ENCODE measurements at places on chromosomes 2 and 18.
A peak's percentile ranks its signal among the peaks of the same experiment; 100 is the strongest.

DNA sequence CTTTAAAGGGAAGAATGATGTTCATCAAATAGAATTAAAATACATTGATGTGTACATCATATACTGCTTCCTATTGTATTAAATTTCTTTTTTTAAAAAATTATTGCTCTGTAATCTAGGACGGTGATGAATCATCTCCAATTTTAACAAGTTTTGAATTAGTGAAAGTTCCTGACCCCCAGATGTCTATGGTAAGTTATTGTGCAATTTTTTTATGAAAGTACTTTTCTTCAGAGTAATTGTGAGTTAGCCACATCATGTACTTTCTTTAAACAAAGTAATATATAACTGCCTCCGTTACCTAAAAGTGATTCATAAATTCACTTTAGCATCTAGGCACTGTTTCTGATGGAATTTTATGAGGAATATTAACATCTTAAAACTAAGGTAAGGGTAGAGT is 38.1 kb downstream of the PIK3C3 start:
- DNase-seq, result no peak

GRCh38 chr2:236677368-236677767 is 107.7 kb downstream of the ACKR3 start:
- DNase-seq, result no peak

DNA sequence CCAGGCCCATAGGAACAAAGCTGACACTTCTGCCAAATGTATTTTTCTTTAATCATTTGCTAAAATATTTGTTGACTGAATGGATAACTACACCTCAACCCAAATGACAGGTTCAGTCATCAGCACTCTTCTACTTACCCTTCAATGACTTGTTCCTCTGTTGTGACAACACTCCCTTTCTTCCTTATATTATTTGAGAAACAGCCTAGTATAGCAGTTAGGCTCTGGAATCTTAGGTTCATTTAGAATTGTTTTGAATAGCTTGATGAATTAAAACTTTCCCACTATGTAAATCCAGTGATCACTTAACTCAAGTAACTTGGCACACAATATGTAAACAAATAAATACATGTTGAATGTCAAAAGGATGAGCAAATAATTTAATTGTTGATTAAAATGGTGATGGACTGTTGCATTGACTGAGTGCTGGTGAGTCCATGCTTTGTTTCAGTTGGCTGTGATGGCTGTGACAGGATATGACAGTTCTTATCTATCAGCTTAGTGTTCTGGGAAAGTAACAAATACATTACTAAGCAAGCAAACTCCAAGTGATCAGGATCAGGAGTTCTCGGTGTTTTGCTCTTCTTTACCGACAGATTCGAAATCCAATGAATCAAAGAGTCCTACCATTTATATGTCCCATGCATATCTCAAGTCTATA is 2.8 kb upstream of the MOGAT1 start:
- DNase-seq, result no peak

DNA sequence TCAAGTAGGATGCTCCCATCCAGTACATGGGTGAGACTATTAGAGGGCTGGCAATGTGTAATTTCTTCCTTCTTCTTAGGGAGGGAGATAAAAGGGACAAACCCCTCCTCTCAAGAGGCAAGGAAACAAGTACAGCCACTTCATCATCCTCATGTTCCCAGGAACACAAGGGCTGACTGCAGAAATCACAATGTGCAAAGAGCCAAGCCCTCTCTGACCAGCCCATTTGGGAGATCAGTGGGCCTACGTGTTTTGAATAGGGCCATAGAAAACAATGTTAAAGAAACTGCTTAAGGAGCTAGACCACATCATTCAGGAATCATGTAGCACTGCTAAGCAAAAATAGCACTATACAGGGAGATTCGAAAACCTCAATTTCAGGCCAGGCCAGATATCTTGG is 97.4 kb downstream of the ACTR2 start:
- no peak for DNase-seq

DNA sequence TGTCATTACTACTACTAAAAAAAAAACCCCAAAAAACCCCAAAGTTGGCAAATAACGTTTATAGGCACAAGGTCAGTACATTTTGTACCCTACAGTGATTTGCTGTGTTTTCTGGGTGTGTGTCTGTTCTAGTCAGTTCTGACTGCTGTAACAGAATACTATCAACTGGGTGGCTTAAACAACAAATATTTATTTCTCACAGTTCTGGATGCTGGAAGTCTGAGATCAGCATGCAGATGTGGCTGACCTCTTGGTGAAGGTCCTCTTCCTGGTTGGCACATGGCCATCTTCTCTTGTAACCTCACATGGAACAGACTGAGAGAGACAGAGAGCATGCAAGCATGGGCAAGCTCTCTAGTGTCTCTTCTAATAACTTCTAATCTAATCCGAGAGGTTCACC is 103.1 kb downstream of the CERS6 start:
- no peak for DNase-seq

GRCh38 chr2:17558053-17558452 is 17.6 kb downstream of the VSNL1 start:
- no peak for DNase-seq

- DNase-seq, result no peak
These were observed 58.2 kb downstream of the KCNG3 start for GRCh38 chr2:42435628-42436027.

GRCh38 chr18:60684843-60685513 is 312.4 kb upstream of the MC4R start:
- peak; percentile 43 for DNase-seq

DNA sequence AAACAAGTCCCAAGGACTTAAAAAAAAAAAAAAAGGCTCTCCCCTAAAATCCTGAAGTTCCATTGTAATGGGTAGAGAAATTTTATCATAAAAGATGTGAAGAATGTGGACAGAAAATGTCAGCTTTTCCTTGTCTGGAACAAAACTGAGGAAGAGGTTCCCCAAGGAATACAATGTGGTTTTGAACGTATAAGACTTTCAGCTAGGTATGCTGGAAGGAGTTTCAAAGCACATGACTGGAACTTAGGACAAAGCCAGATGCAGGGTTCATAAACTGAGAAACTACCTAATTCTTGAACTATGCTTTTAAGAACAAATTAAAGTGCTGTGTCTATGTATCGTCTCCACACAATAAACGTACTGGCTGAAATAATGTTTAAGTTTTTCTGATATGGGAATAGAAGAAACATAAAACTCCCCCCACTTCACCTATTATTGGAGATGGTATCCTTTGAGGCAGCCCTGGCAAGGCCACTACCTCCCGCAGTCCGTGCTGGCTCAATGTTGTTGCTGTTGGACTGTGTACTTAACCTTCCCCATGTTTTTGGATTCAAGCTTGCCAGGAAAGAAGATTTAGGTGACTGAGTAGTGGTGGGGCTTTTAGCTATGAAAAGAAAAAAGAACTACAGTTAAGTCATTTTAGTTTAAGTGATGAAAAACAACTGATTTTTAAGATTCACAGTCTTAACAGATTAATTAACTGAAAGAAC is 84.2 kb upstream of the DNER start:
- no peak for DNase-seq

GRCh38 chr2:102279391-102279735 is 32.0 kb upstream of the IL1RL1 start:
- DNase-seq, result no peak

DNA sequence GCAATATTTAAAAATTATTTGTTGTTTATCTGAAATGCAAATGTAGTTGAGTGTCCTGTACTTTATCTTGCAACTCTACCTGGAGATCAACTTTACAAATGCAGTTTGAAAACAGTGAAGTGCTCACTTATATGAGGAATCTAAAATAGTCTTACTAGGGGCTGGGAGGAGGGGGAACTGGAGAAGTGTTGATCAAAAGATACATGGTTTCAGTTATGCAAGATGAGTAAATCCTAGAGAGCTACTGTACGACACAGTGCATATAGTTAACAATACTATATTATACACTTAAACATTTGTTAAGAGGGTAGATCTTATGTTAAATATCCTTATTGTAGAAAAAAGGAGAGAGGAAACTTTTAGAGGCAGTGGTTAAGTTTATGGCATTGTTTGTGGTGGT is 241.9 kb downstream of the BCL11A start:
- DNase-seq, result no peak

DNA sequence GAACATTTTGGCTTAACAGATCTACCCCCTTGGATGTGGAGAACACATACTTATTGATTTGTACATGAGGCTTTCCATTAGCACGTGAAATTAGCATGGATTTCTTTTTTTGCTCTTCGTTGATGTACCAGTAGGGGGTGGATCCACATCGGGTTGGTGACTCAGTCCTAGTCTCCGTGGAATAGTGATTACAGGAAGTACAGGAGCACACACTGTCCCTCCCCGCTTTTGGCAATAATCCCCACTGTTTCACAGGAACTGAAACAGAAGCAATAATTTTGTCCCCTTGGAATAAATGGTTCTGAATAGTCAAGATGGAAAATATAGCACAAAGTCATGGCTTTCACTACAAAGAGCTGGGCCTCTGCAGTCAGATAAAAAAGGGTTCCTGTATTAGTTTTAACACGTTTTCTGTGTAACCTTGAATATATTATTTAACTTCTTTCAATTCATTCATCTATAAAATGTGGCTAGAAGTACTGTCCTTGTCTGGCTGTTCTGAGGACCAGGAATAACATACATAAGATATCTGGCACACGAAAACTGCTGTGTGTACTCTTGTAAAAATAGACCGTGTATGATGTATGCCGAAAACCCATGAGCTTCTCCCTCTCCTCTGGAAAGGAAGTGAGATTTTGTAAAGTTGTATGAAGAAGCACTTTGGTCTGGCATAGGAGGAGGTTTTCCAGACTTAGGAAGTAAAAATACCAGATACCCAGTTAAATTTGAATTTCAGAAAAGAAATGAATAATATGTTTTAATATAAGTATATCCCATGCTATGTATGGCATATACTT is 229.2 kb downstream of the GALR1 start:
- DNase-seq, result peak; percentile 32

GRCh38 chr2:10329580-10329879 is 26.8 kb downstream of the HPCAL1 start:
- no peak for DNase-seq

GRCh38 chr2:69386360-69386759 is 667 bp downstream of the GFPT1 start:
- DNase-seq, result no peak

DNA sequence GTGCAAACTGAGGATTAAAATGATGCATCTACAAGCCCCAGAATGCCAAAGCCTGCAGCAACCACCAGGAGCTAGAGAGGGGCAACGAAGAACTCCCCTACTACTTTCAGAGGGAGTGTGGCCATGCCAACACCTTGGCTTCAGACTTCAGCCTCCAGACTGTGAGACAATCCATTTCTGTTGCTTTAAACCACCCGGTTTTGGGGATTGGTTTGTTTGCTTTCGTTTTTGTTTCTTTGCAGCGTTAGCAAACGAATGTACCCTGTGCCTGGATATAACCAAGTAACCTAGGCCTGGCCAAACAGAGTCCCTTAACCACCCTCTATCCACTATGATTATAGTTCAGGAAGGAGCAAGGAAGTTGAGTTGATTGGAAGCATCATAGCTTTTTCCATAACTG is 171.2 kb upstream of the NCK2 start:
- no peak for DNase-seq

DNA sequence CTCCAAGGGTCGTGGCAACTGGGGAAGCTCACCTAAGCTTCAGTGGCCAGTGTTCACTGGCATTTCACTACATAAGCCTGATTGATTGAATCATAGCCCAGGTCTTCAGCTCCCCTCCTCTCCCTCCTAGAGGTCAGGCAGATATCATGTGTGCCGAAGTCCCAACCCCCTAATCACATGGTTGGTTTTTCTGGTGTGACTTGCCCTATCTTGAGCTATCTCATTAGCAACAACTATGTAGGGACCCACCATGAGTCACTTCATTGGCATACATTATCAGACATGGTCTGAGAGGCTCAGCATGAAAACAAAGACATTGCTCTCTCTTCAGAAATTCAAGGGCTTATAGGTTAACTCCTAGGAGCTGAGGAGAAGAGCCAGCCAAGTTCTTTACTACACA is 76.8 kb downstream of the LYPD1 start:
- peak; percentile 98 for DNase-seq

GRCh38 chr2:165198181-165198580 is 5.7 kb downstream of the SCN3A start:
- DNase-seq, result no peak

DNA sequence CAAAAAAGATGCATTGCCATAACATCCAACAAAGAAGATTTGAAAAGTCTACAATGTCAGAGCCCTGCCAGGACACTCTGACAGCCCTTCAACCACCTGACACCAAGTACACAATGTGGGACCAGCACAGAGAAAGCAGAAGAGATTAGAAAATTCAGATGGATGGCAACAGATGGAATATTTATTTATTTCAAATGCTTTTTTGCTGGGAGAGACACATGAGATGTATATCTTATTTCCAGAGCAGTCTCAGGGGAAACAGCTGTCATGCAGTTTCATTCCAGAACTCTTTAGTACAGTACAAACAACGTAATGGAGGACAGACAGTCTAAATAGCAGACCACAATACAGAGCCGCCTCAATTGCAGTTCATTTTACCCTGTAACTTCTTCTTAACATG is 110.1 kb downstream of the MAIP1 start:
- no peak for DNase-seq

DNA sequence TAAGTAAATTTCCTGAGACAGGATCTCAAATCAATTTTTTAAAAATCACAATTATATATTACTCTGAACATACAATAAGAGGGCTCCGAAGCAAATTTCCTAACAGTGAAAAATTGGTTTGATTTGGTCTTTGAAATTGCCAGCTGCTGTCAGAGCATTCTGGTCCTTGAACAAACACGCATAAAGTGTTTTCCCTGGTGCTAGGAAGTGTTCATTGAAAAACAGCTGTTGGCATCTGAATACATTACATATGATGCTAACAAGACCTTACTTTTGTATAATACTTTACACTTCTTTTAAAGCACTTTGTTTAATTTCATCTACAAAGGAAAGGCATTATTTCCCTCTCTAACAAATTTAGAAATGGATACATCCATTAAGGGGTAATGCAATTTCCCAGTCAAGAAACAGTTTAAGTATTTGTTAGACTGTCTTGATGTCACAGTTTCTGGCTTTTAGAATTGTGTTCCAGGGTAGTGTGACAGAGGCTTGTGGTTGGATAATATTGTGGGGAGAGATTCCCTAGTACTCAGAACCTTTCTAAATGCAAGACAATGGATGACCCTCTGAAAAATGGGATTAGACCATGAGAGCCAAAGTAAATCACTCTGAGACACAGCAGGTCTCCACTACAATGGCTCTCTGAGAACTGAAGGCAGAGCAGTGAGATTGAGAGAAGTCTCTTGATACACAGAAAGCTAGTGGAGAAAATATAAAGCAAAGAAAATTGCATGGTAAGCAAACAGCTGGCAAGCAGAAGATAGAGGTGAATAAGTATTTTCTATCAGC is 299.0 kb downstream of the TRIB2 start:
- DNase-seq, result peak; percentile 53

GRCh38 chr2:29361231-29361630 is 246.0 kb downstream of the CLIP4 start:
- no peak for DNase-seq

DNA sequence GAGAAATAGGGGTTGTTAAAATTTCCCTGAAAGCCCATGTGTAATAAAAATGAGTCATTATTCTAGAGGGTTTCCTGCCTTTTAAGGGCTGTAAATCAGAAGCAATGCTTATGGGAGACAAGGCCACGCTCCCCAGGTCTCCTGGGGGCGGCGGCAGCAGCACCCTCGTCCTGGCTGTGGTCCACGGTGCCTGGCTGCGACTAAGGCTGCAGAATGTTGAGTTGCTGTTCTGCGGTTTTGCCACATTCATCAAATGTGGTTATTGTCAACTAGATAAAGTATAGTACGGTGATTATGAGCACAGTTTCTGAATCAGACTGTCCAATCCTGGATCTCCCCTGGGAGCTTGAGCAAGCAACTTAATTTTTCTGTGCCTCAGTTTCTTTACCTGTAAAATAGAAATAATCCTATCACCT is 11.9 kb upstream of the AGFG1 start:
- no peak for DNase-seq

GRCh38 chr2:10447300-10447894 is 730 bp downstream of the ODC1 start:
- peak; percentile 50 for DNase-seq

Measured in mesendoderm (in vitro differentiated cells).